ENCODE measurements at places on chromosomes 11 and 22. TPM values are rescaled to one million over a fixed set of nuclear protein-coding genes. Genes with fewer than 3 reads are reported as not detected.

MAJIN gene
- total RNA-seq = not detected

SOX6 gene
- not detected for total RNA-seq

KCTD17 gene
- total RNA-seq = 20.8 TPM

VPREB1 gene
- total RNA-seq = not detected

P2RY2 gene
- 7.5 TPM for total RNA-seq

Measured in A549 treated with RU486 at 1 μM for 4 hours (cell line).